ENCODE measurements at places on chromosomes 2 and 18.

DNA sequence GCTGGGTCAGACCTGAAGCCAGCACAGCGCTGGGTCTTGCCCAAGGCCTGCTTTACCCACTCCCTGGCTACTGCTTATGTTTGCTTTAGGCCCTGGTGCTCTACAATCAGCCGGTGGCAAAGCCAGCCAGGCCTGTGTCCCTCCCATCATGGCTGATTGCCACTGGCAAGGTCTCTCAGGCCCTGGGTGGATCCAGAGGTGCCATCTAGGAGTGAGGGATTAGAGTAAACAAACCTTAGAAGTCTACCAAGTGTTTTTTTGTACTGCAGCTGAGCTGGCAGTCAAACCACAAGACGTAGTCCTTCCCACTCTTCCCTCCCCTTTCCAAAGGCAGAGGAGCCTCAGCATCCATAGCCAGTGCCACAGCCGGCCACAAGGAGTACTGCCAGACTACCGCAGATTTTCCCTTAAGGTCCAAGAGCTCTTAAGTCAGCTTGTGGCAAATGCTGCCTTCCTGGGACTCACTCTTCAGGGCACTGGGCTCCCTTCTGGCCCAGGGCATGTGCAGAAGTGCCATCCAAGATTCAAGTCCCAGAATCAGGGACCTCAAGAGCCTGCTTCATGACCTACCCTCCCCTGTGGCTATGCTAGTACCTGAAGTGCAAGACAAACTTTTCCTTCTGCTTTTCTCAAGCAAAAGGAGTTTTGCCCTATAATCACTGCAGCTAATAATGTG is 20.0 kb downstream of the IL1RL2 start:
- no peak for DNase-seq

GRCh38 chr2:56199492-56199891 is 15.7 kb downstream of the CCDC85A start:
- DNase-seq = no peak

- DNase-seq = no peak
These were observed 132.1 kb upstream of the DNMT3A start for GRCh38 chr2:25473758-25474340.

- no peak for DNase-seq
These were observed 853.9 kb downstream of the NRXN1 start for GRCh38 chr2:50178050-50178449.

- DNase-seq = no peak
These were observed 860.0 kb upstream of the ZEB2 start for GRCh38 chr2:145379934-145380333.

DNA sequence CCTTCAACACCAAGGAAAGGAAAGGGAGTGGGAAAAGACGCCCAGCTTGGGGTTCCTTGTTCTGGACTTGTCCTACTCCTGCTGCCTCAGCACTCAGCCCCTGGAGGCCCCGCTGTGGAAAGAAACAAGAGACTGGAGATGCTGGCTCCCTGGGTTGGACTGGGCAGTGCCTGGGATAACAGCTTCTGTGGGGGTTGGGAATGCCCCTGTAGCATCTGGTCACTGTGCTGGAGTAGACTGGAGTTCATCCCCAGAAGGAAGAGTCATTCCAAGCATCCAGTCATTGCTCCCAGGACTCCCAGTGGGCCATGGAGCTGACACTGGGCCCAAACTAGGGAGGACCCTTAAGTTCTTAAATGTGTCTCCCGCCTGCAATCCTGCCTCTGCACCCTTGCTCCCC is 129.3 kb upstream of the HAAO start:
- DNase-seq = no peak

GRCh38 chr18:54720620-54721019 is 107.7 kb upstream of the RAB27B start:
- no peak for DNase-seq

GRCh38 chr2:226932443-226932842 is 96.6 kb downstream of the RHBDD1 start:
- no peak for DNase-seq

- DNase-seq = no peak
These were observed 6.7 kb upstream of the CERS6 start for GRCh38 chr2:168449419-168449818.

- peak; percentile 81 for DNase-seq
These were observed at the start of gene PLEKHB2 for GRCh38 chr2:131105156-131105949. Gene PLEKHB2 (plus strand): TSS chr2:131105336. CDS start chr2:131120942, 15,606 bp downstream.

Measured in stimulated activated naive CD4-positive, alpha-beta T cell treated with Interleukin-2 at 50 U/mL for 16 hours (primary cell).